HepG2 (cell line): ENCODE measurements at places on chromosomes 12 and 14. TPM values are rescaled to one million over a fixed set of nuclear protein-coding genes. Genes with fewer than 3 reads are reported as not detected.

- DNase-seq = no peak
These were observed 90.3 kb downstream of the DDHD1 start for GRCh38 chr14:53062856-53063255.

GLT8D2 gene
- not detected in 2 replicates for total RNA-seq

OR6C65 gene
- total RNA-seq = not detected in 2 replicates

DNA sequence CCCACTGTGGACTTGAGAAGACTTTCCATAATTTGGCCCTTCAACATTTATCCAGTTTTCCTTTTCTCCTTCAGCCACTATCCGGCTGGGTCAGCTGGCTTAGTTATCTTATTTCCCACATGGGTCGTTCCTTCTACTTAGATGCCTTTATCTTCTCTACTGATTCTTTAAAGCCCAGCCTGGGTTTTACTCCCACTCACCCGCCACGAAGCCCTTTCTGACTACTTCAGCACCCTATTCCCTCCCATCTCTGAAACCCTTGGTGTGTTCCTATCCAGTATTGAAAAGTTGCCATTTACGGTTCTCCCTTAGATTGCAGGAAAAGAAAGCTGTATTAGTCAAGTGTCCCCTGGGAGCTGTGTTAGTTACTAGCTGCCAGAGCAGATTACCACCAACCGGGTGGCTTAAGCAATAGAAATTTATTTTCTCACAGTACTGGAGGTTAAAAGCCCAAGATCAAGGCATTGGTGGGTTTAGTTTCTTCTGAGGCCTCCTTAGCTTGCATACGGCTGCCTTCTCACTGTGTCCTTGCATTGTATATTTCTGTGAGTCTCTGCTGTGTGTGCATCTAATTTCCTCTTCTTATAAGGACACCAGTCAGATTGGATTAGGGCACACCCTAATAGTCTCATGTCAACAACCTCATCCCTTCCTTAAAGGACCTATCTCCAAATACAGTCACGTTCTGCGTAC is 105.5 kb downstream of the GPATCH2L start:
- no peak for DNase-seq

EML5 gene
- total RNA-seq = 0.11 and 0.13 TPM in 2 replicates
